ENCODE measurements at places on chromosomes 1 and 21. TPM values are rescaled to one million over a fixed set of nuclear protein-coding genes. Genes with fewer than 3 reads are reported as not detected.

Gene OR10J1
- total RNA-seq = not detected

Gene FCRLA
- 0.88 TPM for total RNA-seq

Gene AMY1C
- not detected for total RNA-seq

Gene C8A
- total RNA-seq = not detected

Gene SPRR4
- total RNA-seq = not detected

- no peak for DNase-seq
These were observed 112.2 kb upstream of the MROH9 start for GRCh38 chr1:170823120-170823519.

DNA sequence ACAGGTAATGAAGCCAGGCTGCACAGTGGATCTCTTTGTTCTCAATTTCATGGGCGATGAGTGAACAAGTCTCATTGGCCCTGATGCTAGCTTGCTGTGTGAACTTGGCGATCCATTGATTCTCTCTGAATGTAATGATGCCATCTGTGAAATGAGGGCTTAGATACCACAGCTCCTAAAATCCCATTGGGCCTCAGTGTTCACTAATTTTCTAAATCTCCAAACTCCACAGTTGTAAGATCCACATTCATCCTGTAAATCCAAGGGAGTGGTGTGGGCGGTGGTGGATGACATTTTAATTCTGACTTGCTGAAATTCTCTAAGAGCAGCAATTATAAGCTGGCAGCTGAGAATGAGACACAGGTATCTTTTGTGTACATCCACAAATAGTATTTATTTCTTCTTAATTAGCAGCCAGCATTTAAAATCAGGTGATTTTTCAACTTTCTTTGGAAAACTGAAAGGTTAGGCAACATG, 9.6 kb upstream of the ACTL8 start:
- DNase-seq = no peak

GRCh38 chr1:107327446-107327845, 186.6 kb downstream of the NTNG1 start:
- no peak for DNase-seq

GRCh38 chr1:245956225-245956624, 550.9 kb downstream of the SMYD3 start:
- no peak for DNase-seq

GRCh38 chr1:186183970-186184628, 191.0 kb downstream of the TPR start:
- no peak for DNase-seq

GRCh38 chr1:152735648-152736047, 22.2 kb upstream of the KPRP start:
- DNase-seq = no peak

- no peak for DNase-seq
These were observed 506.3 kb downstream of the LMO4 start for GRCh38 chr1:87834941-87835340.

DNA sequence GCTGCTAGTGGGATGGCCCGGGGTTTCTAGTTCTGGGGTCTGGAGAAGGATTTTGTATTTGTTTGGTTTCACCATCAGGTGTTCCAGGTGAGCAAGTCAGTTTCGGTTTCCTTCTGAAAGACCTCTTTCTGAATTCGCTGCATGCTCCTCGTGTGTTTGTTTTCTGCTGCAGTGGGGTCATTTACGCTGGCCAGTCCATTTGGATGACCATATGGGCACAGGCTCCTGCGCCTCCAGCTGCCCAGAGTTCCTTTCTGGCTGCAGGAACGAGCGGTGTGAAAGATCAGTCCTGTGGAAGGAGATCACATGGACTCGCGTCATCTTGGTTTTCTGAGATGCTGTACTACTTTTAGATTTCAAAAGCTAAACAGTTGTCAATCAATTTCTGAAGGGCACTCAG, 83.7 kb upstream of the GCLM start:
- DNase-seq = no peak

DNA sequence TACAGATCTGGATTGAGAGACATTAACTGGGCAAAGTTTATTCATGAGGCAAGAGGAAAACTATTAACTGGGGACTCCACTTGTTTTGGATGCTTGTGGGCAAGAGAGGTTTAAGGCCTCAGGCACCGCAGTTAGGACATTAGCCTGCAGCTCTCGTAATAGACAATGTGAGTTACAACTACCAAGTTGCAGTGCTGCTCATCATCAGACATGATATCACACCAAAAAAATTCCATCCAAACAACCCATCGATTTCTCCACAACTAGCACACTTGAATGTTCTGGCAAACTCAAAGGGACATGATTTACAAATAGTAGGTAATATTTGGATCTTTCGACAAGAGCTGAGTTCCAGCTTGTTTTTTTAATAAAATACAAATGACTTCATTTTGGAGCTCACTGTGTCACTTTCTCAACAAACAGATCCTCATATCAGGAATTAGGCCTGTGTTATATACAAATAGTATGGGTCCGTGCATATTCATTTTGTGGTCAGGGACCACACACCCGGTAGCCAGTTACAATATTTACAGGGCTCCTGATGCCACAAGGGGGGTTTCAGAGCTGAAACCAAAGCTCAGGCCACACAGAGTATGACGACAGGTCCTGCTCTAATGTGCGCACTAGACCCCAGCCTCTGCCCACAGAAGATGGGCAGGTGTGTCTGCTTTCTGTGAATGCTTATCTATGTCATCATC, 128.0 kb downstream of the TGFBR3 start:
- DNase-seq = no peak
